Retina (tissue), 1 donor: ENCODE measurements at places on chromosomes 6 and 20.

GRCh38 chr6:32488083-32488482 lies 42.0 kb downstream of the HLA-DRB5 start:
- no peak for DNase-seq

- DNase-seq, result no peak
Measured at GRCh38 chr20:61253264-61253639, 1.2 kb downstream of the CDH4 start.

GRCh38 chr6:25008707-25009392 lies 73.1 kb upstream of the RIPOR2 start:
- no peak for DNase-seq

- no peak for DNase-seq
Measured at GRCh38 chr6:161194374-161194773, 79.5 kb downstream of the AGPAT4 start.

- no peak for DNase-seq
Measured at GRCh38 chr6:152783217-152783878, 32.8 kb downstream of the VIP start.

DNA sequence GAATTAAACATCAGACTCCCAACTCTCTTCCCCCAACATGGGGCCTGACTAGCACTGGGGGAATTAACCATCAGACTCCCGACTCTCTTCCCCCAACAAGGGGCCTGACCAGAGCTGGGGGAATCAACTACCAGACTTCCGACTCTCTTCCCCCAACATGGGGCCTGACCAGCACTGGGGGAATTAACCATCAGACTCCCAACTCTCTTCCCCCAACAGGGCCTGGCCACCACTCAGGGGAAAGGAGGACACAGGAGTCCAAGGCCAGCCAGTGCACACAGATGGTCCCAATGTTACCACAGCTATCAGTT lies 13.1 kb downstream of the CST7 start:
- no peak for DNase-seq

GRCh38 chr6:46315589-46315988 lies 144.8 kb upstream of the ENPP5 start:
- DNase-seq, result no peak

- no peak for DNase-seq
Measured at GRCh38 chr6:109736273-109737025, 45.4 kb downstream of the FIG4 start.

- DNase-seq, result peak; percentile 85
Measured at GRCh38 chr6:111482188-111482958, 645 bp downstream of the REV3L start.

DNA sequence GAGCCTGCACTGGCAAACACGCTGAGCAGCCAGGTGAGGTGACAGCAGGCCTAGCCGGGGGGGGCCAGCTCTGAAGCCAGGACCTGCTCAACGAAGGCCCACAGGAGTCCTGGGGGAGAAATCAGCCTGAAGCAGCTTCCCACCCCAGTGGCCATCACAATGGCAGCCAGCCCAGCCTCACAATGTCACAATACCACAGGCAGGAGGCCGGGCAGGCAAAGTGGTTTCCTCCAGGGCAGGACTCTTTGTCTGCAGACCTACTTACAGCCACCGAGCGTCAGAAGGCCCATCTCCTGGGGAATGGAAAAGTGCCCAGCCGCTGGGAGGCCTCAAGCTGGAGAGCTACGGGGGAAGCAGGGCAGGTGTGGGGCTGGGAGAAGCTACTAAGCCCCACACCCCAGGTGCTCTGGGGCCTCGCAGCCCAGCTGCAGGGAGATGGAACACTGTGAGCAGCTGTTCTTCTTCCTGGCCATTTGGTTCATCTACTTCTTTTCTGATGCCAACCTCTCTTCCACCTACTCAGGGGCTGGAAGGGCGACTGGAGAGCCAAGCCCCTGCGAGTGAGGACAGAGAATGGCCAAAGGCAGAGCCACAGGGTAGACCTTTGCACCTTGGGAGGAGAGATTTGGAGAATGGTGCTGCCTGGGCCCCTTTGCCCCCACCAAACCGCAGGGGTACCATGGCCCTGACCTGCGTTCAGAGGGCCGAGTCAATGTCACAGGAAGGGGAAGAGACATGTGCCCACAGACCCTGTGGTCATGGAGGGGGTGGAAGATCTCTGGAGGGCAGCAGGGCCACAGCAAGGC lies 22.3 kb upstream of the AVP start:
- peak; percentile 48 for DNase-seq

- no peak for DNase-seq
Measured at GRCh38 chr6:43943099-43943766, 173.2 kb downstream of the VEGFA start.

GRCh38 chr20:37534401-37535157 lies 6.9 kb upstream of the BLCAP start:
- peak; percentile 90 for DNase-seq

DNA sequence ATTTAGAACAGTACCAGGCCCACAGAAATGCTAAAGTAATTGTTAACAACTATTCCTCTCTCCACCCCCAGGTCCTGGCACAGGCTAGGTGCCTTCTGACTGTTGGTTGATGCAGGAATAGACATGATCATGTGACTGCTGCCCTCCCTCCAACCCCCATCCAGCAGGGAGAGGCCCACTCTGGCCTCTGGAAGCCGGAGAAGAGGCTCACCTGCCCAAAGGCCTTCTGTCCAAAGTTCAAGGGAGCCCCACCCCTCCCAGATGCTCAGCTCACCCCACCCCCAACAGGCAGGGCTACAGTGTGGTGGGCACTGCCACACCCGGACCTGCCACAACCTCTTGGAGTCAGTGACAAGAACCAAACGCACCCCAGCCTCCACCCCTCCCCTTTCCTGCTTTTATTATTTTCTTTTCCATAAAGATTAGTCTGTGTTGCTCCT lies 26.9 kb upstream of the FOXP4 start:
- DNase-seq, result no peak

- DNase-seq, result no peak
Measured at GRCh38 chr6:74606582-74607071, 599.2 kb downstream of the COL12A1 start.

DNA sequence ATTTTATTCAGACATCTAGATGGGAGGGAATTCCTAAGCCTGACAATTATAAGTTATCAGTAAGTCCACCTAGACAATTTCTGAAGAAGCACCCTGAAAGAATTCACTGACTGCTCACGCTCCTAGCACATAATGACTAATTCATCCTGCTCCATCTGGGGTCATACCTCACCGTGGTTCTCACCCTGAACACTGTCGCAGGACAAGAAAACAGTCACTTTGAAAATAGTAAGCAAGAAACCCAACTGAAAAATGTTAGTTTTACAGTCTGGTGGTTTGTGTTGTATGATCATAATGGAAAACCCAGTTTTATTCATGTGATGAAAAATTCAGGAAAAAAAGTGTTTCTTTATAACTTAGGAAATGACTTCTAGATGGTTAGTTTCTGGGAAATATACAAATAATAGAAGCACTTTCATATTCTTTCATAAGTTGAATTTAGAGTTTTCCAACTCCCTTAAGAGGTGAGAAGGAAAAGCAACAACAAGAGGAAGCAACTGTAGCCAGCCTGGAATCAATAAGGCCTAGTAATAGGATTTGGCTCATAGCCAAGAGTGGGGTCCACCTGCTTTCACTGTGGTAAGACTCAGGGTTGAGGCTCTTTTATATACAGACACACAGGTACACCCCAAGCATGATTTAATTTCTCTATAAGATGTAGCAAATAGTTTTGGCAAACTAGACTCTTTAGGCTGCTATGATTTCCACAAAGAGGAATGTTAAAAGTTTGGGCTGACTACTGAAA lies 94.1 kb downstream of the HIVEP2 start:
- DNase-seq, result no peak

GRCh38 chr6:163940705-163941623 lies 526.4 kb downstream of the QKI start:
- no peak for DNase-seq

DNA sequence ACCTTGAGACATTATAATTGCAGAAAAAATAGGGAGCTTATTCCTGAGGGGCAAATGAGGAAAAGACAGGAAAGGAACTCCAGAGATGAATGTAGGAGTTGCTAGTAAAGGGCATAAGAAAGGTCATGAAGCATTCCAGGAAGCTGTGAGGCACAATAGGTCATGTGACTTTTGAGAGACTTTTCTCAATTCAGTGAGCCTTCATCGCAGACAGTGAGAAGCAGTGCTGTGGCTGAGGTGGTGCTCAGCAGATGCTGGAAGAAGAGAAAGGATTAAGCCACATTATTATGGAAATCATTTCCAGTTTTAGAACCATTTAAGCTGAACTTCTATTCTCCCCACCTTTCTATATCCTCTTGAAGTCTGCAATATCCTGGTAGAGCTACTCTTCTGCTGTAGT lies 4.1 kb downstream of the SPTLC3 start:
- no peak for DNase-seq

DNA sequence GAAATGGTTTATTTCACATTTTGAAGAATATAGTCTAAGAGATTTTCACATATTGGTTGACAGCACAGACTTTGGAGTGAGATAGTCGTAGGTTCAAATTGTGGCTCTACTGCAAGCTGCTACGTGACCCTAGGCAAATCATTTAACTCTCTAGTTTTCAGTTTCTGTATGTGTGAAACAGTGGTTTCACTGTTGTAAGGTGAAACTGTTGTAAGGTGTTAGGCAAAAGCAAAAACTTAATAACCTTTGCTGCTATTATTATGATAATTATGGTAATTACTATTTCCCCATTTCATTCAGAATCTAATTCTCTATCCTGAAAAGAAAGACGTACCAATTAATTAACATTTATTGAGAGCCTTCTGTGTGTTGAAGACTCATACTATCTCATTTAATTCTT lies 144.2 kb downstream of the REV3L start:
- no peak for DNase-seq

GRCh38 chr6:51574040-51574439 lies 513.4 kb downstream of the PKHD1 start:
- DNase-seq, result no peak

DNA sequence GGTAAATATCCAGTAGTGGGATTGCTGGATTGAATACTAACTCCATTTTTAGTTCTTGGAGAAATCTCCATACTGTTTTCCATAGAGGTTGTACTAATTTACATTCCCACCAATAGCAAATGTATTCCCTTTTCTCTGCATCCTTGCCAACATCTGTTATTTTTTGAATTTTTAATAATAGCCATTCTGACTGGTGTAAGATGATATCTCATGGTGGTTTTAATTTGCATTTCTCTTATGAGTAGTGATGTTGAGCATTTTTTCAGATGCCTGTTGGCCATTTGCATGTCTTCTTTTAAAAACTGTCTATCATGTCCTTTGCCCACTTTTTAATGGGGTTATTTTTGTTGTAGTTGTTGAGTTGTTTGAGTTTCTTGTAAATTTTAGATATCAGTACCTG lies 253.2 kb downstream of the HAO1 start:
- no peak for DNase-seq

DNA sequence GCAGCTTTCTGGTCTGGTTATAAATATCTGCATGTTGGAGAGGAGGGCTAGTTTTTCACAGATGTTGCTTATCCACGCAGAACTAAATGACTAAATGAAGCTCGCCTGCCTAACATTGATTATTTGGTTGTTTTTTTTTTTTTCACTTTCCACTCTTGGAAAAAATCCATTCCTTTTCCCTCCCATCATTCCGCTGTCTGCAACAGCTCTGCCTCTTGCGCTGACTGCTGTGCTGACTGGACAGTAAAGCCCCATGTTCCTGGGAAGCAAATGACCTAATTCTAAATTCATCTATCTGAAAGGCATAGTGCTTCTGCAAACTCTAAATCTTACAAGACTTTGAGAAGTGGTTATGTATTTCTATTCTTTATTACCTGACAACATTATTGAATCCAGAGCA lies 255.5 kb upstream of the PLN start:
- peak; percentile 41 for DNase-seq

DNA sequence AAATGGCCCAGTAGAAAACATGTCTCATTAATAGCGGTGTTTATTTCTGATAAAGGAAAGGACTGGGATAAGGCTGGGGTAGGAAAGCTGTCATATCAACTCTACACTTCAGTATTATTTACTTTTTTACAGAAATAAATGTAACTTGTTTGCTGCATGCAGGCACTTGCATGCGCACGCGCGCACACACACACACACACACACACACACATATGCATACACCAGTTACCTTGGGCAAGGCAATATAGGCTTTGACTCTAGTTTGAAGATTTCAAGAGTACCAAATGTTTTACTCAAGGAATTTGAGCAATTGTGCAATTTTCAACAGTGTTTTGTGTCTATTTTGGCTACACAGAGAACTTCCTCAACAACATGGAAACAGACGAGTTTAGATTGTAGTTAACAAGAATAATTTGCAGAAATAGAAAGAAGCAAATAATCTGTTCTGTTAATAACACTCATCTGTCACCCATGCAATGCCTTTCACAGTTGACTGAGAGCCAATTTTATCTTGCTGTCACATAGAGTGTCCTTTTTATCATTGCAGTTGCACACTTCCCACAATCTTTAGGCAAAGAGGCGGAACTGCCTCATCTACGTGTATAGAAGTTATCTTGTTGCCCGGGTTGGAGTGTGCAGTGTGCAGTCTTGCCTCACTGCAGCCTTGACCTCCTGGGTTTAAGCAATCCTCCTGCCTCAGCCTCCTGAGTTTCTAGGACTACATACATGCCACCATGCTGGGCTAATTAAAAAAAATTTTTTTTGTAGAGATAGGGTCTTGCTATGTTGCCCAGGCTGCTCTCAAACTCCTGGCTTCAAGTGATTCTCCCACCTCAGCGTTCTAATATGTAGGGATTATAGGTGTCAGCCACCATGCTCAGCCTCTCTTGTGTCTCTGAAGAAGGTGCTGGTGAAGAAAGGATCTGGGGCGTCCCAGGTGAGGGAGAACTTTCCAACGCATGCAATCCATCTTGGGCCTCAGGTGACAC lies 74.8 kb upstream of the SHLD1 start:
- no peak for DNase-seq

- no peak for DNase-seq
Measured at GRCh38 chr6:161437851-161438250, 164.0 kb upstream of the AGPAT4 start.

DNA sequence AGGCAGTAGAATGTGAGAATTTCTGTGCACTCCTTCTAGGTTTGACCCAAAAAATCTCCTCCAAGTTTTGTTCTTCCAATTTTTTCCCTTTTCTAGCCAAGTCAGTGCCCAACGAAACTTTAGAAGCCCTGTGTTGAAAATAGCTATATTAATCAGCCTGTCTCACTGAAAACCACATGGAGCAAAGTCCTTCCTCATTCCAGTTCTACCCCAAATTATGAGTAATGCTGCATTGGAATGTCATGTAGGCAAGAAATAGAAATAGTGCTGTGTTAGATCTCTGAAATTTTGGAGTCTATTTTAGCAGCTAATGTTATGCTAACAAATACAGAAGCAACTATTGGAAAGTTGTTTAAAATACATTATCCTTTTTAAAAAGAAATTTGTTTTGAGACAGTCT lies 725.5 kb downstream of the TBC1D32 start:
- DNase-seq, result no peak

- DNase-seq, result no peak
Measured at GRCh38 chr6:24490948-24491347, 1.6 kb upstream of the GPLD1 start.

- DNase-seq, result no peak
Measured at GRCh38 chr20:33812152-33812849, 1.2 kb downstream of the CHMP4B start.
